ENCODE measurements at places on chromosomes 6 and 20. TPM values are rescaled to one million over a fixed set of nuclear protein-coding genes. Genes with fewer than 3 reads are reported as not detected.

DNA sequence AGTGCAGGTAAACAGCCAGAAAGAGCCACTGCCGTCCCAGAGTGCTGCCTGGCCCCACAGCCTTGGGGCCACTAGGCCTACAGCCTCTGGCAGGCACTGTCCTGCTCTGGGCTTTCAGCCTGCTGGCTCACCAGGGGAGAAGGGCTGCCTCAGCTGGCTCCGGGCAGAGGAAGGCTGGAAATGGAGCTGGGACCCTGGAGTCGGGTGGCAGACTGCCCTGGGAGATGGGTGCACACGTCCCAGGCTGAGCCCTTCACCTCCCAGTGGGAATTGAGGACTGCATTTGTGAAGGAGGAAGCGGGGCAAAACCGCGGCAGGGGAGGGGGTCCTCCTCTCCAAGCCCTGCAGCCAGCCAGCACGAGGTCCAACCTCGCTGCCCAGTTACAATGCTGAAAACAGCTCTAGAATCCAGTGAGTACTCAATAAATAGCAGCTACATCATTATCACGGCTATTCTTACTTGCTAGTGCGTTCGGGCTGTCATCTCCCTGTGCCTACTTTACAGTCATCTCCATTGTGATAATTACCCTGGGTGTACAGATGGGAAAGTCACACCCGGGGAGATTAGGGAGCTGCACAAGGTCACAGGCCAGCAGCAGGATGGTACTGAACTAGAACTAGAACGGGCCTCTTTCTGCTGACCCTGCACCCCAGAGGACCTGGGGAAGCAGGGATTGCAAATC lies 13.1 kb downstream of the ACSS1 start:
- DNase-seq, result no peak

DNA sequence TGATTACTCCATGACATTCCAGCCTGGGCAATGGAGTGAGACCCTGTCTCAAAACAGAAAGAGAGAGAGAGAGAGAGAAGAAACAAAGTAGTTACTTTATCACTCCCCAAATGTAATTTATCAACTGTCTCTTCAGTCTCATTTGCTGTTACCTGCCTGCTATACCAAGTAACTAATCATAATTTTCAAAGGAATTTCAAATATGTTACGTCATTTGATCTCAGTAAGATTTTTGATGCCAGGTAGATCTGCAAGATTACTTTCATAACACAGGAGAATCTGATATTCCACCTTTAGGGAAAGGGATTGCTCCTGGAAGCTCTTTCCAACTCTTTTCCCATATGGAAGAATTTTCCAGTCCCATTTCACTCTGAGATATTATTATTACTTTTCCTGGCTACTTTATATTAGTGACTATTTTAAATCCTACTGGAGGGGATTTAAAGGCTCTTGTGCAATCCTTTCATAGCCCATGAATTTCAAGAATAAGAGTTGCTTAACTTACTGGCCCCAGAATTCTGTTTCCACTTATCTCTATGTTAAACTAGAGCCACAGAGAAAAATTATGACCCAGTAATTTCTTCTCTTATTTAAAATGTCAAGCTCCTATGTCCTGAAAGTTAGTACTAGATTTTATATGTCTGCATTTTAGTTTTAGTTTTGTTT lies 390.2 kb upstream of the FLRT3 start:
- no peak for DNase-seq

DNA sequence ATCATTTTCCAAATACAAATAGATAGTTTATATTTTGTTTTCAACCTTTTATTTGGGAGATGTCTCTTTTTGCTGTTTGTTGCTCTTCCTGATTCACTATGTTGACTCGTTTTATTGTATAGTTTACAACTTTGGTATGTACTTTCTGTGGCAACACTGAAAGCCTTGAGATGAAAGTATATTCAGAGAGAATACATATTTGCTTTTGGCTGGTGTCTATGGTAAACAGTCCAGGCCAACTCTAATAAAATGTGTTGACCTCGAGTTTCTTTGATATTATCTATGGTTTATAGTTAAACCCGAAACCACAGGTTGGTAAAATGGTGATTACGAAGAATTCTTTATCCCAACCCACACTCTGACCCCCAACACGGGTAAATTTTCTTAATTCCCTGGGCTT lies 919.6 kb upstream of the MAP3K7 start:
- no peak for DNase-seq

DNA sequence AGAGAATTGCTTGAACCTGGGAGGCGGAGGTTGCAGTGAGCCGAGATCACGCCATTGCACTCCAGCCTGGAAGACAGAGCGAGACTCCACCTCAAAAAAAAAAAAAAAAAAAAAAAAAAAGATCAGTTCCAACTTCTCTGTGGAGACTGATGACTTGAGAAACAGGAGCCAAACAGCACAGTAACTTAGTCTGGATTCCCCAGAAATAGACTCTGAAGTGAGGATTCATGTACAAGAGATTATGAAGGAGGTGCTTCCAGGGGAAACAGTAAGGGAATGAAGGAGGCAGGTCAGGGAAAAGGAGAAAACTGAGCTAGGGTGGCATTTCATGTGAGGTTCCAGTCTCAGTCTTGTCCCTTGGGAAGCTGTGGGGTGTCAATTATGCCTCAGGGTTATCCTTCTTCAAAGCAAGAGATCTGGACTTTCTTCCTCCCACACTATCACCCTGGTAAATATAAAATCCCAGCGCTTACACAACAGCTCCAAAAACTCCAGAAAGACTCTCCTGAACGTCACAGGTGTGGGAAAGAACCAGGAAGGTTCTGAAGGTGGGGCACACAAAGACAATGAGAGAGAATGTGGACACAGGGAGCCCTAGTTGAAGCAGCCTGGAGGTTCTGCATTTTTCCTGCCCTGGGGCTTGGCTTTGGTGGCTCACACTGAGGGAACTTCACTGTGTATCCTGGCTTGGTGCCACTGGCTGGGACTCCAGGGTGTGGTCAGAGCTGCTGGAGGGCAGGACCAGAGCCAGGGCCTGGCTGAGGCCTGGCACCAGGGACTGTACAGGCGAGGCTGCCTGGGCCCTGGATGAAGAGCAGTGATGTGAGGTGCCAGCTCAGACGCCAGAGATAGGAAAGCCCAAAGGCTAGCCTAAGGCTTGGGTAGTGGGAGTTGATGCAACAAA lies 46.8 kb downstream of the PCNA start:
- no peak for DNase-seq

- DNase-seq, result no peak
These were observed 898 bp downstream of the XRN2 start for GRCh38 chr20:21303872-21304586.

Gene MAK
- 0.32 TPM for total RNA-seq
